Activated CD8-positive, alpha-beta memory T cell treated with anti-CD3 and anti-CD28 coated beads for 1 hour (primary cell): ENCODE measurements at places on chromosomes 6 and 20.

DNA sequence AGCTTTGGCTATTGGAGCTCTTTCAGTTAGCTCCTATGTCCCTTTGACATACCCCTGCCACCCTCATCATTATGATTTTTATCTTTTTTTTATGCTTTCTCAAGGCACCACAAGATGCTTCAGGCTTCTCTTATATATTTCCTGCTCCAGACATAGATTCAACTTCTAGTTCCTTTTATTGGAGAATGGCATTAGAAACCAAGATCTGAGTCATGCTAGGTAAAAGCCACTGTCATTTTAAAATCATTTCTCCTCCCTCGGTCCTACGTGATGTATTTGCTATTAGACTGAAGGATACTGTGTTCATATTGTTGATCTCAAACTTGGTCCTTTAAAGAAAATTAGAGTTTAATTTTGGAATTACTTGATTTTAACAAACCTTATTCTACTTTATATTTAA, 8.3 kb downstream of the TENT5A start:
- no peak for DNase-seq

DNA sequence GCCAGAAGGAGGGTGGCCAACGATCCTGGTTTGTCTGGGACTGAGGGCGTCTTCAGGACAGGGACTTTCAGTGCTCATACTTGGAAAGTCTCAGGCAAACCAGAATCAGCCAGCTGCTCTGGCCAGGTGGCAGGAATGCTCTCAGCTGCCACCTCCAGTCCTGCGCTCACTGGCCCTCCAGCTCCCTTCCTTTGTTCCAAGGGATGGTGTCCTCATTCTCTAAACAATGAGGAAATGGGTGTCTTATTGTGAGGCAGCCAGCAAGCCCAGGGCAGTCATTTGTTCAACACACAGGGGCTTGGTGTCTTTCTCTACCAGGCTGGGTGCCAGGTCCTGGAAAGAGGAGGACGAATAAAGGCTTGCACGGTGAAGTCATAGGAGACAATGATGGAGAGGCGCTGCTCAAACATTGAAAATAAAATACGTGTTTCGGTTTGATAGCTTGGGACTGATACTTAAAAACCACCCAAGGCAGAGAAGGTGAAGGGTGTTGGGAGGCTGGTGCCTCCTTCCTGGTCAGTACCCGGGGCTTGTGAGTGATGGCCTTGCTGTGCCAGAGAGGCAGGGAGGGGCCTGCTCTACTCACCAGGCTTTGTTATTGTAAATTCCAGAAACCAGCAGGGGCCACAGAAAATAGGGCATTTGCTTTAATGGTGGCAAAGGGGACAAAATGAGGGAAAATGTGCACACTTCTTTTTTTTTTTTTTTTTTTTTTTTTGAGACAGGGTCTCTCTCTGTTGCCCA, 11.3 kb upstream of the TMEM181 start:
- no peak for DNase-seq

DNA sequence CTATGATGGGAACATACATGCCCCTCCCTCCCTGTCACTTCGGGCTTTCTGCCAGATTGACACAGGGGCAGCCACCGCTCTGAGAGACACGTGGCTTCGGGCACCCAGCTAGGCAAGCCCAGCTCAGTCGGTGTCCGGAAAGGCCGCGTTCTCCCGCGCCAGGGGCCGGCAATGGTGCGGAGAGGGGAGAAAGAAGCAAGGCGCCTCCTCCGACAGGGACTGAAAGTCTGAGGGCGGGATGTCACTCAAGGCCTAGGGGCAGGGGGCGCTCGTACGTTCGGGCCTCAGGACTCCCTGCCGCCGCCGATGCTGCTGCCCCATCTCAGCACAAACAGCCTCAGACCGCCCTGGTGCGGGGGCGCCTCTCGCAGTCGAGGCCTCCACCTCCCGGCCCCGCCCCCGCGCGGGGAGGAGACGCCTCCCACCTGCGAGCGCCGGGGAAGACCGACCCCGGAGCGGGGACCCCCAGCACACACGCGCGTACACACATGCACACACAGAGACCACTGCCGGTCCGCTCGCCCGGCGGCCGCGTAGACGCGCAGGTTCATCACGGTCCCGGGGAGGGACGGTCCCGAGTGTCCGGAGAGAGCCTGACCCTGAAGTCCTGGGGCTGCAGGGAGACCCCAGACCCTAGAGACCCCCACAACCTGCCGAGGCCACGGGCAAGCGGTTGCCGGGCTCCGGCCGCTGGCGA, 1.9 kb downstream of the GRM4 start:
- DNase-seq, result peak; percentile 25

DNA sequence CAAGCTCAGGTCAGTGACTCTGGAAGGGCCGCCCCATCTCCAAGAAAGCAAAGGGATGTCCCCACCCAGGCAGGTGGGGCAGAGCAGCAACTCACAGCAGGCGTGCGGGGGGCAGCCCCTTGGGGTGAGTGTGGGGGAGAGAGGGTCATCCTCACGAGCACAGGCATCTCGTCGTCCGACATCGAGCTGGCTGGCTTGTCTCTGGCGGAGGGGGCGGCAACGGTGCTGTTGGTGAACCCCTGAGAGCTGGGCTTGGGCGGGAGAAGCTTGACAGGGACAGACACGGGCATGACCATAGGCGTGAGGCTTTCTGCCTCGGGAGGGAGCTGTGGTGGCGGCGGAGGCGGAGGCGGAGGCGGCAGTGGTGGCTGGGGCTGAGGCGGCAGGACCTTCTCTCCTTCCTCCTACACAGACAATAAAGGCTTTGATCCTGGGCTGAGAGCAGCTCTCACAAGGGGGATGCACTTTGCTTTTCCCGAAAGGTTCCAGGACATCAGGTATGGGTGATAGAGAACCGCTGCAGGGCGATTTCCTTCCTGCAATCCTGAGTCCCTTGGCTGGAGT, 45.6 kb upstream of the MRPS10 start:
- DNase-seq, result no peak

DNA sequence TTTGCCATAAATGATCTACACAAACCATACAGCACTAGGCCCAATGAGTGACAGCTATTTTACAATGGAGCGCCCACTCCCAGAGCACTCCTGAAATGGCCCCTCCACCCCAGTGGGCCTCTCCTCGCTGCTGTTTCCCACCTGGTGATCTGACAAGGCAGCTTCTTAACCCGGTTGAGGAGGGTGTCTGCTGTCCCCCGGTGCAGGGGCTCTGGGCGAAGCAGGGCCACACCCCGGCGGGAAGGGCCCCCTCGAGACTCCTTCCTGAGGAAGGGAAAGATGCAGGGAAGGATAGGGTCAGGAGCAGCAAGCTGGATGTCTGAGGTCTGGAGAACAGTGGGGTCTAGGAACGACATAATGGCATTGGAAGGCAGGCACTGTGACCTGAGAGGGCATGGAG, 10.2 kb downstream of the ABHD16A start:
- no peak for DNase-seq
